ENCODE measurements at places on chromosomes 3 and 15. TPM values are rescaled to one million over a fixed set of nuclear protein-coding genes. Genes with fewer than 3 reads are reported as not detected.

GRCh38 chr3:107950417-107950816 is 140.4 kb downstream of the CD47 start:
- no peak for DNase-seq

GRCh38 chr3:44323341-44323955 is 15.1 kb upstream of the TCAIM start:
- DNase-seq: peak; percentile 35

Gene TNNC1
- total RNA-seq: 0.13 TPM

Gene SPATA12
- total RNA-seq: 1.6 TPM

GRCh38 chr3:174812172-174812862 is 46.8 kb upstream of the NAALADL2 start:
- no peak for DNase-seq

GRCh38 chr15:36926427-36926825 is 173.9 kb downstream of the MEIS2 start:
- DNase-seq: no peak

Gene GOLGA6L9
- 0.67 TPM for total RNA-seq

DNA sequence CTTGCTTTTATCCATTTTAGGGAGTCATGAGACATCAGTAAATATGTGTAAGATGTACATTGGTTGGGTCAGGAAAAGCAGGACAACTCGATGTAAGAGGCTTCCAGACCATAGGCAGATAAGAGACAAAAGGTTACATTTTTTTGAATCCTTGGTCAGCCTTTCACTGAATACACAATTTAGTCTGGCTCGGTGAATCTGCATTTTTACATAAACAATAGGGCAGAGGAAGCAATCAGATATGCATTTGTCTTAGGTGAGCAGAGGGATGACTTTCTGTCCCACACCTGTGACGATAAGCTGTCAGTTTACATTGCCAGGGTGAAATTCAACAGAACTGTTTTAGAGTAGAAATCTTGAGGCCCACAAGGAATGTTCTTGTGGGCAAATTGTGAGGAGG is 20.6 kb downstream of the NPAP1 start:
- no peak for DNase-seq

GRCh38 chr3:94241986-94242385 is 179.1 kb downstream of the NSUN3 start:
- DNase-seq: no peak

Gene EXD1
- not detected for total RNA-seq

- no peak for DNase-seq
Observed at GRCh38 chr3:39467394-39468107, at the start of gene MOBP. Gene MOBP (plus strand): TSS chr3:39467680. CDS start chr3:39502070, 34,390 bp downstream.

GRCh38 chr15:63979262-63979793 is 67.0 kb downstream of the DAPK2 start:
- DNase-seq: no peak

Gene CAMKV
- 0.23 TPM for total RNA-seq

DNA sequence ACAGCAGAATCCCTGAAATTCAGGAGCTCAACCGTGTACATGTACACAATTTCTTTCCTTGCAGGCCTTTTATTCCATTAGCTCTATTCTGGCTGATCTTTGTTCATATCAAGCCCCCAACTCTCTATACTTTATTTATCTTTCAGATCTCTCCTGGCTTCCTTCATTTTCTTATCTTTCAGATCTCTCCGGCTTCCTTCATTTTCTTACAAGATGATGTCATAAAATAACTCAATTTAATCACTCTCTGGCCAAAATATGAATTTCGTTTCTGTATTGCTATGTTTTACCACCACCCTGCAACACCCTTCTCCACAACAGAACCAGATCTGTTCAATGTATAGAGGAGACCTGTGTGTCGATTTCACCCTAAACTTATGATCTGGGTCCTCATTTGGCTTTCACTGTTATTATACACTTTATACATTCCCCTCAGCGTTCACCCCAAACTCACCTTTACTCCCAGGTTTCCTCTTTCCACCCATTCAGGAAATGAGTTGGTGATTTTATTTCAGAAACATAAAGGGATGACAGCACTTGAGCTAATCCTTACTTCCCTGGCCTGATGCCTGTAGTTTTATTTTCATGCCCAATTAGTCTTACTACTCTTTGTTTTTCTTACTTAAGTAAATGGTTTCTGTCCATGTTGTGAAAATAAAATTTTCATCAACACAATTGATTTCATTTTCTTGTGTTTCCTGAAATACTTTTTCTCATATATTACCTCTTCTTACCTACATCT is 195.5 kb downstream of the BCHE start:
- DNase-seq: peak; percentile 44

Gene GRAMD1C
- 2.4 TPM for total RNA-seq

- DNase-seq: peak; percentile 19
Observed at GRCh38 chr3:106566277-106566676, 697.5 kb upstream of the CBLB start.

DNA sequence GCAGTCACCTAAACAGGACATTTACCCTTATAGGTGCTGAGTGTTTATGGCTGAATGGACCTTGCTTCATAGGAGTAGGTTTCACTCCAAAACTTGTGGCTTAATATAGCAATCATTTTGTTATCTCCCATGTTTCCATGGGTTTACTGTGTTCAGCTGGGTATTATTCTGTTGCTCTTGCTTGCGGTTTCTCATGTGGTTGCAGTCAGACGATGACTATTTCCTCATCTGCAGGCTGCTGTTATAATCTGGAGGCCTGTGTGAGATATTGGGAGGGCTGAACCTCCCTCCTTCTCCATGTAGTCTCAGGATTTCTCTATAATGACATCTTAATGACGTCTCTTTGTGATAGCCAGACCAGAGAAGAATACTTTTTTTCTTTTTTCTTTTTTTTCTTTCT is 98.1 kb downstream of the ZPLD1 start:
- peak; percentile 69 for DNase-seq

Gene FEZF2
- total RNA-seq: not detected

Gene ABI3BP
- 2.2 TPM for total RNA-seq

Gene ACTR8
- 26.4 TPM for total RNA-seq

DNA sequence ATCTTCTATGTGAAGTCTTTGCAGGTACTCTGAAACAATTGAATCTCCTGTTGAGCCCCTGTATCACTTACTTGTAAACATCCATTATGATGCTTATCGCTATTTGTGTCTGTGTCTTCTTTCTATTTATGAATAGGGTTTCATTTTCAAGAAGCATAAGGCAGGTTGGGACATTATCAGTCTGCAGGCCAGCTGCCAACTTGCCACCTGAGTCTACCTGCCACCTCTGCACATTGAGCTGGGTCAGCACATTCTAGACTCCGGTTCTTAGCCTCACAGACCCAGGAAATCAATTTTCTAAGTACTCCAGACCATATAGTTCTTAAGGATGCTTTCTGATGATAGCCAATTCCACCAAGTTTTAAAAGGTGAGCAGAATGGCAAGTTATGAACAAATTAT is 105.7 kb upstream of the MCTP2 start:
- no peak for DNase-seq

GRCh38 chr3:172293093-172293492 is 155.2 kb downstream of the GHSR start:
- no peak for DNase-seq

DNA sequence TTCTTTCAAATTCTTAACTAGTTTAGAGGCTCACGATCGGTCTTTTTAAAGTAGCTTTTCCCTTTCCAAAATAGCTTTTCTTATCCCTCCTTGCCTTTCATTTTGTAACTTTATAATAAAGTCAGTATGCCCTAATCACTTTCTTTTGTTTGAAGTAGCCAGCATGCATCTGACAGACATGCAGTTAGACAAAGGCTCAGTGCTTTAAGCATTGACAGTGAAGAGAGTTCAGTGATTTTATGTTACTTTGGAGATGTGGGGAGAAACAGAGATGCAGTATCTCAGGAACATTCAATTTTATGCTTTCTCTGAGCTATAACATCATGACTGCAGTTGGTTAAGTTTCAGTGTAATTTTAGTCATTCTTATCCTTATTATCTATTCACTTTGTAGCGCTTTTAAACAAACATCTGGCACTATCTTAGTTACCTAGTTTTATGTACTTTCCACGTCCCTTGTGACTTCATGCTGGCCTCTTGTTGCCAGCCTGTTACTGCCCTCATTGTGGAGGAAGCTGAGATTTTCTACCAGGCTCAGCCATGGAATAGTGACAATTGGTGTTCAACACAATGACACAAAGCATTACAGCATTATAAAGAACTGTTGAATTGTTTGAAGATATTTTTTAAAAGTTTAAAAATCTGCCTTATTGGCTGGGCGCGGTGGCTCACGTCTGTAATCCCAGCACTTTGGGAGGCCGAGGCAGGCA is 90.3 kb downstream of the AKAP13 start:
- no peak for DNase-seq

- no peak for DNase-seq
Observed at GRCh38 chr15:56028430-56028829, 35.0 kb upstream of the NEDD4 start.

- DNase-seq: no peak
Observed at GRCh38 chr3:112817271-112817670, 29.4 kb downstream of the CD200R1L start.

Gene CASR
- total RNA-seq: not detected

GRCh38 chr3:13556917-13557316 is 8.0 kb downstream of the FBLN2 start:
- no peak for DNase-seq

- DNase-seq: no peak
Observed at GRCh38 chr3:167318996-167319615, 61.0 kb downstream of the ZBBX start.

- DNase-seq: no peak
Observed at GRCh38 chr15:43143203-43143941, 10.0 kb downstream of the TMEM62 start.

GRCh38 chr15:86609275-86609674 is 529.6 kb downstream of the AGBL1 start:
- DNase-seq: no peak

Gene GABRR3
- not detected for total RNA-seq

DNA sequence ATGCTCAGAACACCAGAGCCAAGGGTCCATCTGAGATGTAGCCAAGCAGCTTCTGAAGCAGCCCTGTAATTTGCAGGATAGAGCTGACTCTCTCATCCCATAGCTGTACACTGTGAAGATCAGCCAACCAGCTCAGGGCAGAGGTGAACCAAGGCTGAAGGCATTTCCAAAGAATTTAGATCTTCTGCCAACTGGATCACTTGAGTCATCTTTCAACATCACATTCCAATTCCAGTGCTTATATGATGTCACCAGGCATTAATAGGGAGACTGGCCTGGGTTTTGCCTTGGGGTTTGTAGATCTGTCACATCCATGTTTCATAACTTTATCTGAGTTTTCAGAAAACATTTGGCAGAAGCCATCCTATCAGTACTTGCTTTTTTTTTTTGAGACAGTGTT is 98.2 kb downstream of the NR2F2 start:
- DNase-seq: peak; percentile 92

DNA sequence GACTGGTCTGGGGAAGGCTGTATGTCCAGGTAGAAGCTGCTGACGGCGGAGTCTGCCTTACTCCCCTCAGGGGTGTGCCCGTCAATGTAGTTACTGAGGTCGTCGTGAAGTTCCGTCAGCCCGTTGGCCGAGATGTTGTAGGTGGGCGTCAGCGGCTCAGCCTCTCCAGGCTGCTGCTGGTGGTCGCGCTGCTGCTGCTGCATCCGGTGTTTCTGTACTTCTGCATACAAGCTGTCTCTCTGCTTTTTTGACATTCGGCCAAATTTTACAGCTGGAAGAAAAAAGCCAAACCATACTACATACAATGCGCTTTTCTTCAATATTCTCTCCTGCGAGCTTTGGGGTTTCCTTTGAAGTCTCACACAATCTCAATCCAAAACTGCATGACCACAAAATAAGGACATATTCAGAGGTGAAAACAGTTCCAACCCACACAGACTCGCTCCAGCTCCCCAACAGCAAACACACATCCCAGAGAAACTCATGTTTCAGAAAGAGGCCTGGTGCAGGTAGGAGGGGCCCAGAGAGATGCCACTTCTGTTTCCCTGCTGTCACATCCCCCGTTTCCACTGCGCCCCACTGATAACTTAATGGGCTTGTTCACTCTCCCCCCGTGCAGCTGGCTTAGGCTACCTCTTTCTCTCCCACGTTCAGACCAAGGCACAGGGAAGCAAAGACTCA is 32.5 kb upstream of the ICE2 start:
- DNase-seq: no peak

- no peak for DNase-seq
Observed at GRCh38 chr15:62969442-62970089, 73.0 kb upstream of the TPM1 start.

DNA sequence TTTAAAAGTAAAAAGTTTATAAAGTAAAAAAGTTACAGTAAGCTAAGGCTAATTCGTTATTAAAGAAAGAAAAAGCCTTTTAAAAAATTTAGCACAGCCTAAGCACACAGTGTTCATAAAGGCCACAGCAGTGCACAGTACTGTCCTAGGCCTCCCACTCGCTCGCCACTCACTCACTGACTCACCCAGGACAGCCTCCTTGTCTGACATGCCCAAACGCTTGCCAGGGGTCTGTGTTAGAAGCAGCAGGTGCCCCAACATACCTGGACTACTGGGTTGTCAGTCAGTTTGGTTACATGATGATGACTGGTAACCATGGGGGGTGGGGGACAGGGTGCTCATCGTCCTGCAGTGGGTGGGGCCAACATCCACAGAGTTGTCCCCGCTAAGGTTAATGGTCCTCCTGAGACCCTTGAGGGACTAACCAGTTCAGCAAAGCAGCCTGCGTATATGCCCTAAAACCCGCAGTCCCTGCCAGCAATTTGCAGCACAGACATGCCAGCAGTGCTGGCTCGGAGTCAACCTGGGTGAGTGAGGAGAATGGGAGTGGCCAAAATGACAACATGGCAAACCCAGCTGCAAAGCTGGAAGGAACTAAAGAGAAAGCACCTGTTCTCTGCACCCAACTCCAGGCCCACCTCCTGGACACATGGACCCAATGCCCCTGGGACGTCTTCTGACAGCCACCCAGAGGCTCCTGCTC is 49.2 kb downstream of the CYFIP1 start:
- DNase-seq: no peak

All from HT1080 (cell line).